ENCODE measurements at places on chromosomes 6 and 20.
A peak's percentile ranks its signal among the peaks of the same experiment; 100 is the strongest.

- DNase-seq, result no peak
These were observed 303.8 kb upstream of the THEMIS start for GRCh38 chr6:128204616-128205015.

GRCh38 chr6:44335631-44336030, 6.8 kb upstream of the SPATS1 start:
- DNase-seq, result no peak

- no peak for DNase-seq
These were observed 446.7 kb downstream of the BCKDHB start for GRCh38 chr6:80553071-80553740.

DNA sequence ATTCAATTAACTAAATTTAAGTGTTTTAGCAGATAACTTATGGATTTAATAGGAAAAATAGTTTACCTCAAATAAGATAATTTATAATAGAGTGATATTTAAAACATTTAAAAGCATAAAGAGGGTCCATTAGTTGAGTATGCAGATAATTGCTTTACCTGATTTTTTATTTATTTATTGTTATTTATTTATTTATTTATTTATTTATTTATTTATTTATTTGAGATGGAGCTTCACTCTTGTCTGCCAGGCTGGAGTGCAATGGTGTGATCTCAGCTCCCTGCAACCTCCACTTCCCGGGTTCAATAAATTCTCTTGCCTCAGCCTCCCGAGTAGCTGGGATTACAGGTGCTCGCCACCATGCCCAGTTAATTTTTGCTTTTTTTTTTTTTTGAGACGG, 982.9 kb downstream of the TFAP2A start:
- no peak for DNase-seq

DNA sequence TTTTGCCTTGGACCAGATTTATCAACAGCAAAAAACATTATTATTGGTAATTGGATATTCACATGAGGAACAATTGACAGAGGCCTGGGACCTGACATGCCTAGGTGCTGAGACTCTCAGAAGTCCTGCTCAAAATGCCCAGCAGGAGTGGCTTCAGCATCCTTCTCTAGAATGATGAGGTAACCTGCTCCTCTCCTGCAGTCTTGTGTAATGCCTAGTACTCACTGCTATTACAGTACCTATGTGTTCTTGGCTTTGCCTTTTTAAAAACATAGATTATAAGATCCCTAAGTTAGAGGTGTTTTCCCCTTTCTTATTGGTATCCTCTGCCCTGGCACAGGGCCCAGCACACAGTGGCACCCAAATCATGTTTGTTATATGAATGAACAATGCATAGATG, 230.9 kb downstream of the PKHD1 start:
- DNase-seq, result no peak

GRCh38 chr6:40642190-40642589, 55.0 kb upstream of the LRFN2 start:
- DNase-seq, result no peak

GRCh38 chr6:75563032-75563431, 38.6 kb upstream of the SENP6 start:
- DNase-seq, result no peak

GRCh38 chr6:120198033-120198432, 848.5 kb upstream of the MAN1A1 start:
- no peak for DNase-seq

GRCh38 chr20:16387666-16388065, 185.6 kb downstream of the KIF16B start:
- DNase-seq, result no peak

DNA sequence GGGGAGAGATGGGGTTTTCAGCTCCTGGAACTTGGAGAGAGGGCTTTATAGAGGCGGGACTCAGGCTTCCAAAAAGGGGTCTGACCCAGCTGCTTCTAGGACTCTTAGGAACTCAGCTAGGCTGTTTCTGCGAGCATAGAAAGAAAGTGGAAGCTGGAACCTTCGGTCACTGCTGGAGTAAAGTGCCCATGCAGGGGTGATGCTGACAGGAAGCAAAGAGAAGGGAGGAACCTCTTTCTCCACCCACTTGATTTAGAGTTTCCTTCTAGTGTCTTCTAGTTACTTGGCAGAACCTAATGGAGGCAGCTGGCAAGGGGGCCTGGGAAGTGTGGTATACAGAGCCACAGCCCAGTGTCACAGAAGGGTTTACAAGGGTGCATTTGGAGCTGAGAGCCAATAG, 283.6 kb downstream of the QKI start:
- DNase-seq, result no peak

GRCh38 chr6:111995404-111995803, 58.5 kb upstream of the CCN6 start:
- no peak for DNase-seq

DNA sequence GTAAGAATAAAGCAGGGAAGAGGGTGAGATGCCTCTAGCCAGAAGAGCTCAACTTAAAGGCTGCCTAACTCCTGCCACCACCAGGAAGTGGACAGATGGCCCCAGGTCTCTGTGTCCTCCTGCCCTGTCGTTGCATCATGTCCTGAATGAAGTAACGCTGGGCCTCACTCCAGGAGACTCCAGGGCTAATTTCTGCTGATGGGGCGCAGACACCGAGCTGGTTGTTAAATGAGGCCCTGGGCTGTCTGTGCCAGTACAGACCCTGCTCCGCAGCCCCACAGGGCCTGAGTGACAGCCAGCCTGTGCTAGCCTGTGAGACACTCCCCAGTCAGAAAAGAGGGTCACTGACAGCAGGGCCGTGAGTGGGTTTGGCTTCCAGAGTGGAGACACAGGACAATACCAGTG, 6.5 kb downstream of the IP6K3 start:
- no peak for DNase-seq

- DNase-seq, result no peak
These were observed 949 bp upstream of the ATXN1 start for GRCh38 chr6:16762268-16762549.

DNA sequence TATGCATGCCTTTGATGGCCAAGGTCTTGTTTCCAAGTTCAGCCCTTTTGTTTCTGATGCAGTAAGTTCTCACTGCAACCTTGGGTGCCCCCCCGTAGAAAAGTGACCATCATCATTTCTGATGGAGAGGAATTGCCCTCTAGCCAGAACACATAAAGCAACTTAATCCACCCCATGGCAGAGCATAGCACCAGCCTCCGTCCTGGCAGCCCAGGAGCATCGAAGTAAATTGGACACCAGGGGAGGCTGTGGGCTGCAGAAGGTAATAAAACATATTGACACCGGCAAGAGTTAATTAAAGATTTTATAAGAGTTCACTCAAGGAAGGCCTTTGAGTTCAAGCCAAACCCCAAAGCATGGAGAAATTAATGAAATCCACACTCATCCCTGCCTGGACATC, 39.2 kb upstream of the CST7 start:
- DNase-seq, result no peak

GRCh38 chr6:14806101-14806500, 439.8 kb upstream of the JARID2 start:
- DNase-seq, result no peak

GRCh38 chr20:18545566-18545965, 21.7 kb upstream of the SMIM26 start:
- no peak for DNase-seq

- DNase-seq, result no peak
These were observed 100.0 kb downstream of the ARMC2 start for GRCh38 chr6:108948181-108948661.

DNA sequence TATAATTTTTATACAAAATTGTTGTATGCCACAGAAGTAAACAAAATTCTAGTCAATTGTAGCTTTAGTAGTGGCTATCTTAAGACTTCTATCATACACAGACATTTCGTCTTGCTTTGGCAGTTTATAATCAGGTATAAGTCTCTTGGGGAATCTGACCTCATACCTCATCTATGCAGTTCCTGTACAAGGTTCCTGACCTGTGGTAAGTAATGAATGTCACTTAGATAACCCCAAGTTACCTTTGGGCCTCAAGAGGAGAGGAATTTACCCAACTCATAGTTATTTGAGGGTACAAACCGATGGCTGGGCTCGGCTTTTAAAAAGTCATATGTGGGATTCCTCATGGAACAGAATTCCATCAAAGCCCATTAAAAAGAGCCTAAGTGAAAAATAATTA, 58.8 kb upstream of the UNC93A start:
- DNase-seq, result no peak

DNA sequence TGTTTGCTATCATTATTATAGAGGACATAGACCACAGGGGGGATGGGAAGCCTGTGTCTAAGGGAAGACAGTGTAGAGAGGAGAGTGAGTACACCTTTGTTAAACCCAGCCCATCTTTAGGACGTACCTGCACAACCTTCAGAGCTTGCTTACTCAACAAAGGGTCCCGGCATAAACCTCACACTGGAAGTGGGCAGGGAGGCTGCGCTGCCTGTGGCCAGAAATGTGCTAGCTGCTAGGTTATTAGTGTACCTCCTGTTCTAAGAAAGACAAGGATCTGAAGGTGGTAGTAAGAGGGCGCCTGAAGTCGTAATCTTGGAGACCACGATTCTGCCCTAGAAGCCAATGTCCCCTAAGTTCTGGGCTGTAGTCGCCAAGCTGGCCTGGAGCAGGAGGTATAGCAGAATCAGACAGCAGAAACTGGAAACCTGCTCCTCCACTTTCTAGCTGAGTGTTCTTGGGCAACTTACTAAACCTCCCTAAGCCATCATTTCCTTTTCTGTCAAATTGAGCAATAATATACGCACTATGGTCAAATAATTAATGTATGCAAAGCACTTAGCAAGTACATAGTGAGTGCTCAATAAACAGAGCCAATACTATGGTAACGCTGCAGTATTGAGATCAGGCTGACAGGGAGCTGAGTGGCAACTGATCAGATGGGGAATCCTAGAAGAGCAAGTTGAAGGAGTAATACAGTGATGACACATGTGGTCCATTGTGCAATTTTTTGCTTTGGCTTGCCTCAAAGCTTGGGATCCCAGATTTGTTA, 16.8 kb upstream of the AKIRIN2 start:
- no peak for DNase-seq

DNA sequence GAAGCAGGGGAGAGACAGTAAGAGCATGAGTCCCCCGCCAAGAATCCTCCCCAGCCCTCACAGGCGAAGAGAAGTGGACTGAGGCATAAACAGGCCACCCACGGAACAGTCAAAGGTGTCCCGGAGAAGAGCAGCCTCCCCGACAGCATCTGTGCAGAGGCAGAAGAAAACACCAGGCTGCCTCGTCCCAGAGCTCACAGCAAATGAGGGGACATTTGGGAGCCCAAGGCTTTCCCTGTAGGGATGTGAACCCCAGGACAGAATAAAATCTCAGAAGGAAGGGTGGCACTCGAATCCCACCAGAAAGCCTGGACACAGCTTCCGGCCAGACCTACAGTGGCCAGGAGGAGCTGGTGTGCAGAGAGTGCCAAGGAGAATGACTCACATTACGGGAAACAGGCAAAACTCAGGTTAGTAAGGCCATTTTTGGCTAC, 90.4 kb downstream of the DLL1 start:
- DNase-seq, result no peak

GRCh38 chr6:27502508-27503435, 29.9 kb upstream of the ZNF184 start:
- peak; percentile 81 for DNase-seq

- DNase-seq, result no peak
These were observed 7.6 kb upstream of the TP53RK start for GRCh38 chr20:46696791-46697279.

DNA sequence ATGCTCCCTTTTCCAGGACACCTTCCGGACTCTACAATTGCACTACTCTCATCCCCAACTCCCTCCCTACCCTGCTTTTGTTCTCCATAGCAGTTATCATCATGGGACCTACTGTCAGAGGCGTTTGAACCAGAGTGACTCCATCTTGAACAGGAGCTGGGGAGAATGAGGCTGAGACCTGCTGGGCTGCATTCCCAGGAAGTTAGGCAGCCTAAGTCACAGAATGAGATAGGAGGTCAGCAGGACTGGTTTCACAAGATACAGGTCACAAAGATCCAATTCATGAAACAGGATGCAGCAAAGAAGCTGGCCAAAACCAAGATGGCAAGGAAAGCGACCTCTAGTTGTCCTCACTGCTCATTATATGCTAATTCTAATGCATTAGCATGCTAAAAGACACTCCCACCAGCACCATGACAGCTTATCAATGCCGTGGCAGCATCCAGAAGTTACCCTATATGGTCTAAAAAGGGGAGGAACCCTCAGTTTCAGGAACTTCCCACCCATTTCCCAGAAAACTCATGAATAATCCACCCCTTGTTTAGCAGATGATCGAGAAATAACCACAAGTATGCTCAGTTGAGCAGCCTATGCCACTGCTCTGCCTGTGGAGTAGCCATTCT, 15.6 kb downstream of the SLC13A3 start:
- DNase-seq, result no peak

DNA sequence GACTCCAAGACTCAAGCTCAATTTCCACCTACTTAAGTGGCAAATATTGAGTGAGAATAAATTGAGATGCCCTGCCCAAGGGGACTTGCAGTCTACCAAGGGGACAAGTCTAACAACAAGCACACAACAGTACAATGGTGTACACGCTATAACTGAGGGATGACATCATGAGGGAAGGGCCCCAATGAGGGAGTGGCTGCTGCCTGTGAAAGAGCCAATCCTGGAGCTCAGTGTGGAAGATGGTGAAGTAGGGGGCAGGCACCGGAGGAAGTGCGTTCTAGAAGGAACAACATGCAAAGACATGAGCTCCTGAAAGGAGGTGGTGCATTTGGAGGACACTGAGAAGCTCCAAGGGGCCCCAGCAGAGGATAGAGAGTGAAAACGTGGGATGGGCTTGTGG, 46.9 kb upstream of the ARMH2 start:
- DNase-seq, result no peak

- DNase-seq, result no peak
These were observed 69.6 kb downstream of the PYGB start for GRCh38 chr20:25317351-25318075.

- no peak for DNase-seq
These were observed 85.8 kb downstream of the TRMT11 start for GRCh38 chr6:126072172-126072571.
